Uterus (tissue), 4 donors: ENCODE measurements at places on chromosomes 12 and 14. TPM values are rescaled to one million over a fixed set of nuclear protein-coding genes. Genes with fewer than 3 reads are reported as not detected.

GRCh38 chr12:52296572-52297215 lies 5.4 kb upstream of the KRT81 start:
- no peak overlapping the region for H3K27ac ChIP-seq
- no peaks in the 10 kb centered on the region for H3K36me3 ChIP-seq
- no peak for DNase-seq
- no peak overlapping the region for H3K4me3 ChIP-seq
- H3K27me3 ChIP-seq: no peaks in the 10 kb centered on the region
- H3K4me1 ChIP-seq: no peaks in the 10 kb centered on the region

DNA sequence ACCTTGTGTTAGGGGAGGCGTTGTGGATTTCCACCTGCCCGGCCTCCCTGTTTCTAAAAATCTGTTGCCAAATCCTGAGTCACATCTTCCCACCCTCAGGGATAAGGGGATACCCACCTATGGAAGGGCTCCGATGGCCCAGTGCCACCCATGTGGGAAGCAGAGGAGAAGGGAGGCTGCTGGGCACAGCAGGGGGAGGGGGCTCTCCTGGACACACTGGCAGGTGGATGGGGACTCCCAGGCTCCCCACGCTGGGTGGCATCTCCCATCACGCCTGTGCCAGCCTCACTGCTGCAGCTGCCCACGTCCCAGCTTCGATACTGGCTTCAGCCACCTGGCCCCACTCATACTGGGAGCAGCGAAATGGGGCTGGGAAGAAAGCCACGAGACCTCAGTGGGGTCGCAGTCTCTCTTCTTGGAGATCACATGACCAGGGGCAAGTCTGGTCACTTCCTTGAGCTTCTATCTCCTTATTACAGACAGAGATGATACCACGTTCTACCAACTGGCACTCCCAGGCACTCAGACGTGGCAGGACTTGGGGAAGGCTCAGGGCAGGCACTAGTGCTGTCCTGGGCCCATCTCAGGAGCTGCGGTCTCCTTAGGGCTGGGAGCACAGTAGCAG lies 72.2 kb downstream of the PITPNM2 start:
- H3K4me1 ChIP-seq: no peaks in the 10 kb centered on the region
- H3K27ac ChIP-seq: no peak overlapping the region
- DNase-seq: no peak
- no peaks in the 10 kb centered on the region for H3K36me3 ChIP-seq

DNA sequence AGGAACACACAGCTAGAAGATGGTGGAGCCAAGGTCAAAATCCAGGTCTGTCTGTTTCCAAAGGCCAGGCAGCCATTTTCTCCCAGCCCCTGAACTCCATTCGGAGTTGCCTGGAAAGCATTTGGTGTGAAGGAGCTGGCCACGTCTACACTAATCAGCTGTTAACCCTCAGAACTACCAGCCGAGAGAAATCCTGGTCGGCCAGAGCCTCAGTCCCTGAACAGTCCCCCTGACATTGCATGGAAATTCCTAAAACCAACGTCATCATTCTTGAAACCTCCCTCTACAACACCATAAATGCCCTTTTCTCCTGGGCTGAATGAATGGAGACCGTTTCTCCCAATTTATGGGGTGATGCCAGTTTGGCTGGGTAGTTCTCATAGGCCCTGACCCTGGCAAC lies 245.6 kb downstream of the SLC41A2 start:
- H3K27me3 ChIP-seq: no peaks in the 10 kb centered on the region
- no peak overlapping the region for H3K27ac ChIP-seq
- no peaks in the 10 kb centered on the region for H3K36me3 ChIP-seq
- no peak overlapping the region for H3K4me3 ChIP-seq
- DNase-seq: no peak

GRCh38 chr14:95922080-95922479 lies 45.4 kb downstream of the TUNAR start:
- no peak for DNase-seq
- H3K36me3 ChIP-seq: no peaks in the 10 kb centered on the region
- no peaks in the 10 kb centered on the region for H3K4me1 ChIP-seq
- no peaks in the 10 kb centered on the region for H3K27me3 ChIP-seq
- no peak overlapping the region for H3K4me3 ChIP-seq

TOGARAM1 gene
- total RNA-seq: 10.9 TPM

EMC9 gene
- 6.2 TPM for total RNA-seq
